Fibroblast of lung (primary cell): ENCODE measurements at places on chromosomes 3 and 15. TPM values are rescaled to one million over a fixed set of nuclear protein-coding genes. Genes with fewer than 3 reads are reported as not detected.

DNA sequence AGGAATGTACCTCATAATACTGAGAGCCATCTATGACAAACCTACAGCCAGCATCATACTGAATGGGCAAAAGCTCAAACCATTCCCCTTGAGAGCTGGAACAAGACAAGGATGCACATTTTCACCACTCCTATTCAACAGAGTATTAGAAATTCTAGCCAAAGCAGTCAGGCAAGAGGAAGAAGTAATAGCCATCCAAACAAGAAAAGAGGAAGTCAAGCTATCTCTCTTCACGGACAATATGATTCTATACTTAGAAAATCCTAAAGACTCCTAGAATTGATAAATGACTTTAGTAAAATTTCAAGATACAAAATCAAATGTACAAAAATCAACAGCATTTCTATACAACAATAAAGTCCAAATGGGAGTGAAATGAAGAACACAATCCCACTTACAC is 30.2 kb downstream of the OCA2 start:
- no peak for DNase-seq
- H3K4me1 ChIP-seq: no peaks in the 10 kb centered on the region
- H3K4me3 ChIP-seq: no peak overlapping the region
- no peaks in the 10 kb centered on the region for H3K36me3 ChIP-seq
- H3K27ac ChIP-seq: no peak overlapping the region
- no peaks in the 10 kb centered on the region for H3K27me3 ChIP-seq

GRCh38 chr3:24460974-24461373 is 33.7 kb downstream of the THRB start:
- H3K36me3 ChIP-seq: no peaks in the 10 kb centered on the region
- peak; percentile 50 for DNase-seq
- no peak overlapping the region for H3K27ac ChIP-seq
- H3K4me3 ChIP-seq: no peak overlapping the region
- H3K27me3 ChIP-seq: no peaks in the 10 kb centered on the region

- H3K4me3 ChIP-seq: no peak overlapping the region
- H3K27me3 ChIP-seq: no peaks in the 10 kb centered on the region
- H3K4me1 ChIP-seq: no peaks in the 10 kb centered on the region
Measured at GRCh38 chr15:90326441-90326840, 25.6 kb upstream of the ZNF774 start.

Gene CCDC191
- 1.8 and 3.3 TPM in 2 replicates for total RNA-seq
